ENCODE measurements at places on chromosomes 2 and 18.

DNA sequence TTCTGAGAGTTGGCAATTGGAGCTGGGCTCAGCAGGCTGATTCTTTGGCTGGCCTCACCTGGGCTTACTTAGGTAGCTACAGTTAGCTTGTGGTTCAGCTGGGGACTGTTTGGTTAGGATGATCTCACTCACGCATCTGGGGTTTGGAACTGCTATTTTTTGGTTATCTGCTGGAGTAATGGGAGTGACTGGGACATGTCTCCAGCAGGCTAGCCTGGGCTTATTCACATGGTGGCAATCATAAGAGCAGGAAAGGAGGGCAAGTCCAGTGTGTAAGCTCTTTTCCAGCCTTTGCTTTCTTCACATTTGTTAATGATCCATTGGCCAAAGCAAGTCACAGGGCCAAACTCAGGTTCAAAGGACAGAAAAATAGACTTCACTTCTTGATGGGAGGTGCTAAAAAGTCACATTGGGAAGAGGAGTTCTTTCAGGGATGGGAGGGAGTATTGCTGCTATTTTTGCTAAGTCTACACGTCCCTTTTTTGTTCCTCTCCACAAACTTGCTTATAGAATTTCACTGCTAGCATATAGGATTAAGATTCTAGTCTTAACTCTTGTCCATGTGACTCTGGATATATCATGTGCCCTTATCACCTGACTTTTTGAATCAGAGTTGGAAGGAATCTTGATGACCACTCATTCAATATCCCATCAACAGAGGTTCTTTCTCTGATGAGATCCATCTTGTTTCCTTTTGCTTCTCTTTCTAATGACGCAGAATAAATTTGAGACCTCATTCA is 174.0 kb downstream of the ZFP36L2 start:
- DNase-seq = no peak

DNA sequence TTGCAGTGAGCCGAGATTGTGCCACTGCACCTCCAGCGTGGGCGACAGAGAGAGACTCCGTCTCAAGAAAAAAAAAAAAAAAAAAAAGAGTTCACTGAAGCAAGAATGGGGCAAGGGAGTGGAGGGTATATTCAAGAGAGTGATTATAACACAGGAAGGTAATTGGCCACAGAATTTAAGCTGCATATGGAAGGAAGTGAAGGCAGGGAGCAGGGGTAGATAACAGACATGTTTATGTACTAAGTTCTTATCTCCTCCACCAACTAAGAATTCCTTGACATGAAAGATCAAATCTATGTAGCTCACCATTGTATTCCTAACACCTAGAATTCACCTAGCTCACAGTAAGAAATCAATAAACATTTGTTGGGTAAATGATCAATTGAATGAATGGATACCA is 37.3 kb downstream of the GKN2 start:
- DNase-seq = no peak

- DNase-seq = no peak
Measured at GRCh38 chr2:120754067-120754960, 18.6 kb downstream of the GLI2 start.

DNA sequence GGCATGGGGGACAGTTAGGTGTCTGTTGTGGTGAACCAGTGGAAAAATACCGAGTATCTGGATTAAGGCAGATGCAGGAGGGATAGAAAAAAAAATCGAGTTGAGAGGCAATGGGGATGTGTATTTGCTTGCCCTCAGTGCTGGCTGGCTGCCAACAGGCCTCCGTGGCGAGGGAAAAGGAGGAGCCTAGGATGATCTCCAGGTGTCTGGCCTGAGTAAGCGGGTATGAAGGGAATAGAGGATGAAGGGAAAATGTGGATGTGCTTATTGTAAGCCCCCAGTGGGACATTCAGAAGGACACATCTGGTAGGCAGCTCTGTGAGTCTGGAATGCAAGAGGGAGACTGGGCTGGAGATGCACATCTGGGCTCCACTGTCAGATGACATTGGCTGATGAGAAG is 22.8 kb downstream of the KCNS3 start:
- DNase-seq = peak; percentile 77

- peak; percentile 63 for DNase-seq
Measured at GRCh38 chr18:76145521-76146376, 349.3 kb downstream of the ZNF516 start.

DNA sequence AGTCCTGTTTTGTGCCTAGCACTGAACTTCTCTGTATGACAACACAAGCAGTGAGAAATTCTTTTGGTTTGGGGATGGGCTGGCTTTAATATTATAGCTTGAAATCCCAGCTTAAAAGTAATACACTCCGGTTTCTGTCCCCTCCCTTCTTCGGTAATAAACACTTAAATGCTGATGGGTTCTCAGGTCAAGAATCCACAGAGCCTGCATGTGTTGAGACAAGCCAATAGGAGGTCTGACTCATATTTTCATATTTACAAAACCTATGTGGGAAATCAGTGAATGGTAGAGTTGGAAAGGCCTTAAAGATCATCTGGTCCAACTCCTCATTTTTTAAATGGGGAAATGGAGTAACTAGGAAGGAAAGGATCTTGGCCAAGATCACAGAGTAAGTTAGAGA is 47.5 kb downstream of the VSNL1 start:
- no peak for DNase-seq

- no peak for DNase-seq
Measured at GRCh38 chr2:190858817-190859216, 21.8 kb upstream of the GLS start.

GRCh38 chr18:7532942-7533341 is 34.2 kb upstream of the PTPRM start:
- no peak for DNase-seq

GRCh38 chr2:232487385-232488096 is at the start of gene ECEL1:
Gene ECEL1, minus strand, starts transcription at chr2:232487834. Its CDS starts 1,181 bp downstream, at chr2:232486653.
- peak; percentile 68 for DNase-seq

DNA sequence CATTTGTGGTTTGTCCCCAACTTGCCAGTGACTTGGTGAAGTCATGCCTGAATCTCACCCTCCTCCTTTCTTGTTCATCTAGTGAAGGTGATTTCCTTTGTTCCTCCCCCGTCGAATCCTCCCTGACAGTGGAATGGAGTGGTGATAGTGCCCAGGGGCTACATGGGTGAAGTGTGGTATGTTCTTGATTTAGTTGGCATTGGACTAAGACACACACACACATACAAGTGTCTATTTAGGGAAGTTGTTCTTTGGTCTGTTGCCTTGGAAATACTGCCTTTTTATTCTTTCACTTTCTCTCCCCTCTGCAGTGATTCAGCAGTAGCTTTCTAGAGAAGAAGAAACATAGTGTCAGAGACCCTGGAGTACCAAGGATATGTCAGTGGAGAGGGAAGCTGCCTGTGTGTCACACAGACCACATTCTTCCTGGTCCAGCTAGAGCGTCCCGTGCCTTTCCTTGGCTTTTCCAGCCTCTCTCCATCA is 10.9 kb downstream of the INPP4A start:
- DNase-seq = no peak

- DNase-seq = no peak
Measured at GRCh38 chr2:84278386-84278785, 180.7 kb downstream of the SUCLG1 start.

GRCh38 chr2:122867941-122868340 is 1112.5 kb downstream of the TSN start:
- no peak for DNase-seq

GRCh38 chr18:486929-487740 is 13.4 kb downstream of the COLEC12 start:
- DNase-seq = no peak

- DNase-seq = no peak
Measured at GRCh38 chr2:11242542-11243174, 87.4 kb downstream of the SLC66A3 start.

- peak; percentile 87 for DNase-seq
Measured at GRCh38 chr18:77131652-77132368, 773 bp downstream of the MBP start.

GRCh38 chr18:78576967-78577366 is 402.7 kb upstream of the SALL3 start:
- no peak for DNase-seq

DNA sequence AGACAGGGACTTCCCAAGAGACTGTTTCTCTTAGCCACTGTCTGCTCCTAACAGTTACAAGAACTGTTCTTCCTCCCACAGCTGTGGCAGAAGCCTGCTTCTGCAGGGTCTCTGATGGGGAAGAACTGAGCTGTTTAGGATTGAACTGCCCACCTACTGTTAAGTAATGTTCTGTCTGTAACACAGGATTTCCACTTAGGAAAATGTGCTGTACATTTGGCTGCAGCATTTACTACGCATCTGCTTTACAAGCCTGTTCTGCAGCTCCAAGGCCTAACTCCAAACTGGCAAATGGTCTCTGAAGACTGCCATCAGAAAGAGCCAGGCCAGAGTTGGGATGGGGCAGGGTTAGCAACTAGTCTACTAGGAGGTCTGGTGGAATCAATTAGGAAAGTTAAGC is 87.8 kb upstream of the UPP2 start:
- no peak for DNase-seq

GRCh38 chr2:217868911-217869334 is 133.9 kb downstream of the TNS1 start:
- DNase-seq = no peak

- DNase-seq = no peak
Measured at GRCh38 chr18:62332964-62333695, 8.0 kb downstream of the TNFRSF11A start.

GRCh38 chr2:45119038-45119437 is 109.8 kb upstream of the SIX2 start:
- no peak for DNase-seq

GRCh38 chr2:176763130-176763529 is 449.5 kb upstream of the HNRNPA3 start:
- DNase-seq = peak; percentile 43

DNA sequence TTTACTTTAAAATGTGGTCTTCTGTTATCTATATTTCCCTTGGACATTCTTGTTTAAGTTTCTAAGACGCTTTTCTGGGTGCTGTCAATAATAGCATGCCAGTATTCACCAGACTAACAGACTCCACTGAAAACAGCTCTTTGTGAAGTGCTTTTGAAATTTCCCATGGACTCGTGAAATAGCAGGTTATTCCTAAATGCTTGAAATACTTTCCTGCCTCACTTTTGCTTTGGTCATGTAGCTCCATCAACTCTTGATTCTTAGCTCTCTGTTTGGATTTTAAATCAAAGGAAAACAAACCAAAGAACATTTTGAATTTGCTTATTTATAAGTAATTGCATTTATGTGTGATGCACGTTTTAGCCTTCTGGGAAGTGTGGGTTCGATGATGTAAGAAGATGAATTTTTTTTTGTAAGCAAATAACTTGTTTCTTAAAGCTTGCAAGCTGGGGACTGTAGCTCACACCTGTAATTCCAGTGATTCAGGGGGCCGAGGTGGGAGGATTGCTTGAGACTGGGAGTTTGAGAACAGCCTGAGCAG is 147.8 kb downstream of the WDSUB1 start:
- no peak for DNase-seq

DNA sequence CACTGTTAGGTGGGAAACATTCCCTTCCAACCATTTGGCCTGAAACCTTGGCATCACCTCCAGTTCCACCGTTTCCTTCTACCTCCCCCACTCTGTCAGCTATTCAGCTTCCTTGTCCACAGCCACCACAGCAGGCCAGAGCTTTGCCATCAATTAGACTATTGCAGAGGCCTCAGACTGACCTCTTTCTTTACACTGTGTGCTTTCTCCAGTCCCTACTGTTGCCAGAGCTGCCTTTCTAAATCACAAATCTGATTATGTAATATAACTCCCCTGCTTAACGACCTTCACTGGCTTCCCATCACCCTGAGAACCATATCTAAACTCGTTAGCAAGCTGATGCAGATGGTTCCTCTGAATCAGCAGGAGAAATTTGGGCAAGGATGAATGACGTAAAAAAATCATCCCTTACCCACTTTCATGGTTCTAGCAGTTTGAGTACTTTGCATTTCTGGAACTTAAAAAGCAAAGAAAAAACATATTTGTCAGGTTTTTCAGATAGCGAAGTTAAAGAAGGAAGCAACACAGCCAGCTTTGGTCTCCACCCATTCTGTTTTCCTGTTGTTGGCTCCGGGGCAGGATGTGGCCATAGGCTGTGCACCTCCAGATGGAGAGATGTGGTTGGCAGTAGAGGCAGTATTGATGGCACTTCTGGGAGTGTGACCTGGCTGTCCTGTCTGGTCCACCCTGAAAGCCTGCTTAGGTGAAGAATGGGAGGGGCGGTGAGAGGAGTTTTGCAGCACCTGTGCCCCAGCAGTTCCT is 422.1 kb downstream of the PARD3B start:
- no peak for DNase-seq

GRCh38 chr18:3230401-3231334 is 10.9 kb upstream of the MYOM1 start:
- no peak for DNase-seq

GRCh38 chr18:23916338-23916737 is 98.2 kb upstream of the TTC39C start:
- DNase-seq = peak; percentile 20

DNA sequence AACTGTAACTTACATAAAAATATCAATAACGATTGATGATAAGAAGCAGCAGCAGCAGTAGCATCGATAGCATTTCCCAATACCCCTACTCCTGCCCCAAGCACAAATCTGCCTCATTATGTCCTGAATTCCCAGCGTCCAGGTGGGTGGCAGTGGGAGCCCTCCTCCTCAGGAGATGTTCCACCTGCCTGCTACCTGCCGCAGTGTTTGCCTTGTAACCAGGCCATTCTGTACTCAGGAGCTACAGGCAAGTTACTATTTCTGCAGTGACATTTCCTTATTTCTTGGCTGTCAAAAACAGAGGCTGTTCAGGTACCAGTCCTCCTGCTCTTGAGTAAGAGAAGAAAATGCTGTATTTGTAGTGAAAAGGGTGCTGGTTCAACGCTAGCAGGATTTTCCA is 236.4 kb downstream of the CNTNAP5 start:
- DNase-seq = no peak

GRCh38 chr2:240416821-240417220 is 18.6 kb upstream of the GPC1 start:
- DNase-seq = no peak

GRCh38 chr2:200104015-200104414 is 148.6 kb downstream of the MAIP1 start:
- no peak for DNase-seq

DNA sequence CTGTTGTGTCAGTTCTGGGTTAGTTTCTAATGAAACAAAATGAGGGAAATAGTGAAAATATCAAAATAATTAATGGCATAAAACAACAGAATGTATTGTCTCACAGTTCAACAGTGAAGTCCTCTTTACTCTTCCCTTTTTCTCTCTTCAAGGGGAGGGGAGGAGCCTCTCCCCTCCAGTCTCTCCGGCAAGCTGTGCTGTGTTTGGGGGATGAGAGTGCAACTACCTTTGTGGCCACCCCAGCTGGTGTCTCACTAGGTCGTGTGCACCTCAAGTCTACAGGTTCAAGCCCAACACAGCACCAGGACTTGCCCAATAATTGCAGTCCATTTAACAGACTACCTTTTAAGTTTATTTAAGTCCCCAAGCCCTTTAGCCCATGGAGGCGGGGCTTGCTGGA is 271.7 kb upstream of the DOK6 start:
- no peak for DNase-seq

- DNase-seq = no peak
Measured at GRCh38 chr2:205954707-205955106, 131.3 kb downstream of the INO80D start.

- DNase-seq = no peak
Measured at GRCh38 chr2:20487392-20488174, 40.7 kb downstream of the RHOB start.

GRCh38 chr2:160429248-160430000 is 64.2 kb downstream of the RBMS1 start:
- peak; percentile 44 for DNase-seq

GRCh38 chr2:240404174-240404852 is 31.1 kb upstream of the GPC1 start:
- no peak for DNase-seq
